ENCODE measurements at places on chromosomes 7 and 10. TPM values are rescaled to one million over a fixed set of nuclear protein-coding genes. Genes with fewer than 3 reads are reported as not detected.
A peak's percentile ranks its signal among the peaks of the same experiment; 100 is the strongest.

The SPDYE11 gene
- total RNA-seq = not detected

The PLXNA4 gene
- total RNA-seq = 0.07 TPM

The SUN3 gene
- total RNA-seq = not detected

The SUPV3L1 gene
- 54.1 TPM for total RNA-seq

The GDF2 gene
- not detected for total RNA-seq

The ANKRD2 gene
- total RNA-seq = not detected

The PNLIPRP3 gene
- not detected for total RNA-seq

The AKR1C4 gene
- not detected for total RNA-seq

The GOLGA7B gene
- total RNA-seq = 0.47 TPM

The TSPAN15 gene
- total RNA-seq = 0.85 TPM

The GET4 gene
- total RNA-seq = 17.7 TPM

The ZC3HAV1L gene
- total RNA-seq = 19.8 TPM

The GPR22 gene
- total RNA-seq = not detected

The NUDCD3 gene
- total RNA-seq = 77.6 TPM

The CPA4 gene
- not detected for total RNA-seq

DNA sequence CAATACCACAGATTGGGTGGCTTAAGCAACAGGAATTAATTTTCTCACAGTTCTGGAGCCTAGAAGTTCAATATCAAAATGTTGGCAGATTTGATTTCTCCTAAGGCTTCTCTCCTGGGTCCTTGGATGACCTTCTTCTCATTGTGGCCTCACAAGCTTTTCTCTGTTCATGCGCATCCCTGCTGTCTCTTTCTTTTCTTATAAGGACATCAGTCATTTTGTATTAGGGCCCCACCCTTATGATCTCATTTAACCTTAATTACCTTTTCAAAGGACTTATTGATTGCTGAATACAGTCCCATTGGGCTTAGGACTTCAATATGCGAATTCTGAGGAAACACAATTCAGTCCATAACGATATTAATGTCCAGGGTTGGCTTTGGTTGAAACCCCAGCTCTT, 285.4 kb downstream of the HDAC9 start:
- no peak for DNase-seq

- DNase-seq = no peak
These were observed 479.4 kb upstream of the NRP1 start for GRCh38 chr10:33813871-33814270.

DNA sequence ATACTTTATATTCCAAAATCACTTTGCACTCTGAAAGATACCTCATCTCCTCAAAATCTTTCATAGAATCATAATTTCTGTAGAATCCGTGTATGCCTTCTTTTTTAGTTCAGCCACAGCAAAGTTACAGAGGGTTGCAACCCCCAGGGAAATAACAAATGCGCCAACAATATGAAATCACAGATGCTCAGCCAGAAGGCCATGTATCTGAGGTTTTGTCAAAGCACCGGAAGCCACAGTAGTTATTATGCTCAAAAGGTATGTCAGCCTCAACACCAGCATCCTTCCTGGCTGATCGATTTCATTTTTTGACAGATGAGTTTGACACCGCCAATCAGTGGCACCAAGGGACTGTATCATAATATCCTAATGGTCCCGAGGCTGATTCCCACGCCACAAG, 204.1 kb downstream of the KCNMA1 start:
- DNase-seq = no peak

- DNase-seq = peak; percentile 67
These were observed 11.0 kb downstream of the RASGEF1A start for GRCh38 chr10:43255634-43256431.

DNA sequence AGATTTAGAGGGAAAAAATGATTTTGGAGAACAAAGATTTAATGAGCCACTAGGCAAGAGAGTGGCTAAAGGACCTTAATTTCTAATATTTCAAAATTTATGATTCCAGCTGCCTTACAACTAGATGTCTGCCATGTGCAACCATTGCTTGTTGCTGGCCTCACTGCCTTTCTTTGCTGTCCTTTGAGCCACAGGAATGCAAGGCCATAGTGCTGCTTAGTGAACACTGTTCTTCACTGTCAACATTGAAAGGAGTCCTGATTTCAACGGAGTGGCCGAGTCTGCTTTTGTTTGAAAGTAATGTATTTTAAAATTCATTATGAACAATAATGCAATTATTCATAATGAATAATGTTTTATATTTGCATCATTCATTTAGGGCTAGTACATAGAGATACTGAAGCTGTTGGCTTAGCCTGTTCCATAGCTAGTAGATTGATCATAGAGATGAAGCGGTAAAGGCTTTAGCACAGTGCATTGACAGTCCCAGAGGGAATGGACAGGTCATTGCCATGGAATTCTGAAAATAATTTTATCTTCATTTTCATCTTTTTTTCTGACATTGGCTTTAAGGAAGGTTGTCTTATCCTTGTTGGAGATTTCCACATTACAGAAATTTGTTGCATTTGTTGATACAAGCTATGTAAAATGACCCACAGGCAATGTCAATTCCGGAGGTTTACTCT, 544.1 kb downstream of the AUTS2 start:
- no peak for DNase-seq

DNA sequence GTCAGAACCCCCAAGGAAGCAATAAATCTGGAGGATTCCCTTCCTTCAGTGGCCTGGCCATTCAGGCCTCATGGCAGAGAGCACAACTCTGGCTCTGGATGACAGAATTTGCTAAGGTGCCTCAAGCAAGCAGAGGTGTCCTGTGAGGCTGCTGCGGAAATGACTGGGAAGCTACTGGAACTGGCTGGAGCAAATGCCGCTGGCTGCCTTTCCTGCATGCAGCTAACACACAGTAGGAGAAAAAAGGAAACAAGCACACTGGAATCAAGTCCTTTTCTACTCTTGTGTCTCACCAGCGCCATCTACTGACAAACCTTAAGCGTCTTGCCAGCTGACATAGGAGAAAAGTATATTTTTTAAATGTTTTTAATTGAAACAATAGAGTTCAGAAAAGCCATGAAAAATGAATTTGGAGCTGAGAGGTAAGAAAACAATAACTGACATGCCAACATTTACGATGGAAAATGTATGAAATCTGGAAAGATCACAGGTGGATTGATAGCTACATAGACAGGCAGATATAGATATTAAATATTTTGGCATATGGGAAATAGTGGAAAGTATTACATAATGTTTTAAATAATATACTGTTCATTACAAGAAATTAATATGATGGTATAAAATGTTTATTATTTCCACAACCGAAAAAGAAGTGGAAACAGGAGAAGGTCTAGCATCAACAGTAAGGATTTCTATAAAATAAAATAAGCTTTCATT, 951.6 kb downstream of the ANKRD7 start:
- DNase-seq = peak; percentile 55

- DNase-seq = peak; percentile 6
These were observed 213.3 kb upstream of the PHYHIPL start for GRCh38 chr10:58963101-58963534.

GRCh38 chr7:1544178-1544895, 11.7 kb downstream of the TMEM184A start:
- no peak for DNase-seq

DNA sequence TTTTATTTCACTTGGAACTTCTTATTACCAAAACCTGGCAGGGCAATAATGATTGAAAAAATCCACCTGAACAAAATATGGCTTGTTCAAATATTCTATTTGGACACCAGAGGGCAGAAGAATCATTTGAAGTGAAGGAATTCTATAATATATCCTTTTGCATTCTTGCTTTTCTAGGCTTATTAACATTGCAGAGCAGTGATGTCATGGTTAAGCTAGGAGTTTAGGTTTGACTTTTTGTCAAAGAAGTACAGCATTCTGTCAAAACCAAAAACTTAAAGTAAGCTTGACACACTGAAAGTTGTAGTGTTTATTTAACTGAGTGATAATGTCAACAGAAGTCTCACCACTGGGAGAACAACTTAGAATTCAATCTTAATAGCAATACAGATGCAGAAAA, 156.0 kb downstream of the SEMA3D start:
- DNase-seq = no peak

DNA sequence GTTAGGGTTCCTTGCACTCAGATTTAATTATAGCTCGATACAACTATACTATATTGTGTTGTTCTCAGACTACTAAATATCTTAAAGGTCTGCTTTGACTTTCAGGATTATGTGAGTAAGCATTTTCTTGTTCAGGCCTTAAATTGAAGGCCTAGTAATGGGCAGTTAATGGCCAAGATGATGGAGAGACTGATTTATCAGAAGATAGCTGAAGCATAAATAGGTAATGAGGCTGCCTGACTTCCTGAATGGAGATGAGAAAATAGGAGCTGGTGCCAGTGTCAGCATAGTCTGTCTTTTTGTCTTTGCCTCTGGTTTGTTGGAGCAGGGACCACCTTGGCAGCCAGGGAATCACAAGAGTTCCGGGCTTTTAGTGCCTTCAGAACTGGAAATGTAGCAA, 32.2 kb downstream of the ADAM22 start:
- DNase-seq = no peak

GRCh38 chr10:101646364-101646763, 48.6 kb downstream of the FBXW4 start:
- no peak for DNase-seq

DNA sequence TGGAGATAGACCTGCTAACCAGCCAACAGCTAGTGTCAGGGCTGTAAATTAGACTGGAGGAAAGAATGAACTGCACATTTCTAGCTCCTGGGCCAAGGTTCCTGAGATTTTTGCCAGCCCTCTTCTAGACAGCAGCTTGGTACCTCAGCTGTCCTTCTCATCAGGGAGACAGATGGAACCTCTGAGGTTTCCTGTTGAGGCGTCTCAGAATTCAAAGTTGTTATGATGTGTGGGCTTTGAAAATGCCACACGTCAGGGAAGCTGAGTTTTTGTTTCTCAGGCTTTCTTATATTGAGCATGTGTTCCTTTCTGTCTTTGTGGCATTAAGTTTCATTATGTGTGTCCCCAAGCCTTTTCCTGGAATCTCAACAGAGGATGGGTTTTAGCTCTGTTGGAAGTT, 736.6 kb downstream of the AUTS2 start:
- no peak for DNase-seq

GRCh38 chr7:94654783-94655125, 1.2 kb downstream of the SGCE start:
- DNase-seq = no peak

DNA sequence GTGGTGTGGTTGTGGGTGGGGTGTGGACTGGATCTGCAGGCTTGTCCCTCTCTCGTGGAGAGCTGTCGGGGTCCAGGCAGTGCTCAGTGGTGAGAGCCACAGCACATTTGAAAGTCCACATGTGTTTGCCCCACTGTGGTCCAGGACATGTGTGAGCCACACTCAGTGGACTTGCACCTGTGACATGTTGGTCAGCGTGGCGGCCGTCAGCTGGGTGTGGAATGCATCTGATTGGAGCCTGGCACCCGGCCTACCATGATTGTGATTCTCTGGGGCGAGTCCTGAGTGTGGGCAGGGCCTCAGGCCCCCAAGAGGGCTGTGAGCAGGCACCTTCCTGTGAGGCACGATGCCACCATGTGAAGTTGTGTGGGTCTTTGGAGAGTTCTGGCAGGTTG, 77.9 kb downstream of the DNAJB6 start:
- no peak for DNase-seq

- DNase-seq = no peak
These were observed 34.0 kb downstream of the C7orf25 start for GRCh38 chr7:42877862-42878261.

DNA sequence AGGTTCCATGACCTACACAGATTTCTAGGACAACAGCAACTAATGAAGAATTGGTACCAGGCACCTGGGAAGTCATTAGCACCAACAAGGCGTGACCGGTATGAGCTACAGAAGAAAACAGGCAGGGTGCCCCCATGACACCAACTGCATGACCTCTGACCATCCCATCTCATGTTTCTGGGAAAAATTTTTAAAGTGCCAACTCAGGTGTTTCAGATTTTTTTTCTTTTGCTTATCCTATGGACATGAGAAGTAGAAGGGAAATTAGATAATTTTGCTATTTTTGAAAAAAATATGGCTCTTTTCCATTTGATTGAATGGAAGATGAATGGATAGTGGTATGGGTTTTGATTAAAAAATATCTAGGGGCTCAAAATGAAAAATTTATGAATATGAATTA, 154.8 kb downstream of the NRCAM start:
- no peak for DNase-seq

DNA sequence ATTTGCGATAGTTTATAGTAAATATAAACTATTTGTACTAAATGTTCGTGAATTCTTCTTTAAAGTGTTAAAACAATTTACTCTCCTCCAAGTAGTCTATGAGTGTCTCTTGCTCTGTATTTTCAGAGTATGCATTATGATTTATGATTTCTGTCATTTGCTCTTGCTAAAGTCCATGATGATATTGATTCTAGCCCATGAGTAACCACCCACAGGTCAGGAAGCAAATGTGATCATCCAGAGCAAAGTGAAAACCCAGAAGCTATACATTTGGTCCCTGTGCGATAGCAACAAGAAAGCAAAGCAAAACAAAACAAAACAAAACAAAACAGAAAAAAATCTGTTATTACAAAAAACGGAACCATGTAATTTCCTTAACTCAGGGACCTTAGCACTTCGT, 225.9 kb downstream of the HDAC9 start:
- DNase-seq = no peak

- no peak for DNase-seq
These were observed 56.4 kb downstream of the CYCS start for GRCh38 chr7:25068502-25069213.

DNA sequence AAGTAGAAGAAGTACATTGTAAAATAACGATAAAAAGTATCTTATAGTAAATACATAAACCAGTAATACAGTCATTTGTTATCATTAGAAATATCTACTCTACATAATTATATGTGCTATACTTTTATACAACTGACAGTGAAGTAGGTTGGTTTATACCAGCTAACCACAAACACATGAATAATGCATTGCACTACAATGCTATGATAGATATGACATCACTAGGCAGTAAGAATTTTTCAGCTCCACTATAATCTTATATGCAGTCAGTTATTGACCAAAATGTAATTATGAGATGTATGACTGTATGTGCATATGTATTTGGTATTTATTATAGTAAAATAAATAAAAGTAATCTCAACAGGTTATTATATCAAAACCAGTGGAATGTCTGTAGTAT, 23.4 kb upstream of the SGCE start:
- no peak for DNase-seq

- DNase-seq = no peak
These were observed 12.2 kb downstream of the LIPF start for GRCh38 chr10:88676283-88677060.

GRCh38 chr7:118590107-118590506, 365.6 kb downstream of the ANKRD7 start:
- peak; percentile 11 for DNase-seq

DNA sequence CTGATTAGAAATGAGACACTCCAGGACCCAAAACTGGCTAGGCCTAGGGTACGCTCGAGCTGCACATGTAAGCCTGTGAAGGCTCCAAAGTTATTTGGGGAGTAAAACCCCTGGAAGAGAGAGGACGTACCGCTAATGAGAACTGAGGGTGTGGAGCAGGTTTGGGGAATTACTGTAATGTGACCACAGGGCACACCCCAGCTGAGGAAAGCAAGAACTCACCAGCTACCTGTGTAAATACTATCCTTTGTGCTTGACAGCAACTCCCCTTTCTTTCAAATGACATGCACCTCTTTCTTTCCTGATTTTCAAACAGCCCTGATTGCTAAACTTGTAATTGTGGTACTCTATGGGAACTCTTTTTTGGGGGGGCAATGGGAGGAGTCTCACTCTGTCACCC, 147.2 kb downstream of the JAZF1 start:
- DNase-seq = no peak

- no peak for DNase-seq
These were observed 93.8 kb downstream of the GAD2 start for GRCh38 chr10:26310361-26310760.

All from activated CD4-positive, alpha-beta T cell treated with anti-CD3 and anti-CD28 coated beads for 36 hours (primary cell).